H4 (cell line): ENCODE measurements at places on chromosomes 2 and 18.

- DNase-seq, result no peak
Observed at GRCh38 chr2:96507957-96508520, 2.9 kb upstream of the NEURL3 start.

- no peak for DNase-seq
Observed at GRCh38 chr18:48165111-48165866, 234.8 kb upstream of the SMAD2 start.

GRCh38 chr2:186562209-186562578 lies 27.7 kb upstream of the ITGAV start:
- no peak for DNase-seq

DNA sequence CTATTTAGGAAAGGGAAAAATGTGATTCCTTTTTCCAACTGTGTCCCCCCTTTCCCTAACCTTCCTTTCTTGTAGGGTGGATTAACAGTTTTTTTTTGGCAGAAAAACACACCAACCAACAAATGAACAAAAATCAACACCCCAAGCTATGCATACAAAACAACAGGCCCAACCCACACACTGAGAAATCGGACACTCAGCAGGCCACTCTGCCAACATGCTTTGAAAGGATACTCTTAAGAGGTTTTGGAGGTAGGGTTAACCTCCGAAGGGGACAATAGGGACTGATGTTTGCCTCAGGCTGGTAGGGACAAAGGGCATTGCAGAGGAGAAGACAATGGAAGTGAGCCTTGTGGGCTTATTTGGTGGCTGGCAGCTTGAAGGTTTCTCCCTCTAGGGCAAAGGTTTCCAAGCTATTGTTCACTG lies 33.1 kb upstream of the POLE4 start:
- DNase-seq, result no peak

GRCh38 chr2:201685156-201685555 lies 13.3 kb downstream of the MPP4 start:
- no peak for DNase-seq

DNA sequence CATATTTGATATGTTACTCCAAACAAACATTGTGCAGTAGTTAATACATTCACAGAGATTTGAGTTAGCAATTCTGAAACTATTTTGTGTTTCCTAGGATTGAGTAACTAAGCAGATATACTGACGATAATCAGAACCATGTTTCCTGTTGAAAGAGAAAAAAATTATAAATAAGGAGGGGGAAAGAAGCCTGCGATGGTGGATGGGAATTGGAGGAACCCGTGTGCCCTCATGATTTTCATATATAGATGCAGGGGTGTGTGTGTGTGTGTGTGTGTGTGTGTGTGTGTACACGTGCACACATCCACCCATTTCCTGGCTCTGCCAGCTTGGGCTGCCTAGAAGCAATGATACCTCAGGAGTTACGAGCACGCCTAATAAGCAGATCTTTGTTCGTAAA lies 56.9 kb downstream of the LPIN2 start:
- no peak for DNase-seq

GRCh38 chr2:114610677-114611076 lies 168.2 kb downstream of the DPP10 start:
- DNase-seq, result no peak

DNA sequence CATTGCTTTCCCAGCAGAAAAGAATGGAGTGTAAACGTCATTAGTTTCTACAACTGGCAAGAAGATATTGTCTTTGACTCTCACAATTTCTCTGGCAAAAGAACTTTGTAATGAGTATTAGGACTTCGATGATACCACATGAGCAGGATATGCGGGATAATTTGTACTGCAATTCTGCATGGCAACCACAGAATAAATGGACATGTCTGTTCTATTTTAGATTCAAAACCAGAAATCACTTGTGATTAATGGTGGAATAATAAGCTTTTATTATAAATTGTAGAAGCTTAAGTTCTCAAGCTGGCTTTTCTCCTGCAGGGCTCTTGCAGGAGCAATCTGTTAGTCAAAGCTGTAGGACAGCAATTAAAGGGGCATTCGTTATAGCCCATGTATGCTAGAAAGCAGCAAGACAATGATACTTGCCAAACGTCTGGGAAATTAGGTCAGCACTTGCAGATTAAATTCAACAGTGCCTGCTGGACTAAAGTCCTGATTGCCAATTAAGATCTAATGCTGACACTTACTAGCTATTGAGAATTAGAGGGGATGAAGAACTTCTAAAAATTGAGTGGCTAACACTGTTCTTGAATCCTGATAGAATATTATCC lies 177.9 kb downstream of the PTH2R start:
- DNase-seq, result no peak

DNA sequence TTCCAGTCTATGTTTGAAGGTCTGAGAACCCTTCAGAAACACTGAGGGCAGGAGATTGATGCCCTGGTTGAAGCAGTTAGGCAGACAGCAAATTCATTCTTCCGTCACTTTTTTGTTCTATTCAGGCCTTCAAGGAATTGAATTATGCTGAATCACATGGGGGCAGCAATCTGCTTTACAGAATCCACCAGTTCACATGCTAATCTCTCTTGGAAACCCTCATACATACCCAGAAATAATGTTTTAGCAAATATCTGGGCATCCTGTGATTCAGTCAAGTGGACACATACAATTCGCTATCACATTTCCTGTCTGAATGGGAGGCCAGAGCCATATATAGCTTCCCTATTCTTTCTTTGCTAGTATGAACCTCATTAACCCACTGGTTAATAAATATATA lies 301.4 kb upstream of the CNTNAP5 start:
- no peak for DNase-seq

- no peak for DNase-seq
Observed at GRCh38 chr2:21644266-21644665, 520.5 kb downstream of the TDRD15 start.

- peak; percentile 13 for DNase-seq
Observed at GRCh38 chr2:145740302-145740701, 1220.4 kb upstream of the ZEB2 start.

DNA sequence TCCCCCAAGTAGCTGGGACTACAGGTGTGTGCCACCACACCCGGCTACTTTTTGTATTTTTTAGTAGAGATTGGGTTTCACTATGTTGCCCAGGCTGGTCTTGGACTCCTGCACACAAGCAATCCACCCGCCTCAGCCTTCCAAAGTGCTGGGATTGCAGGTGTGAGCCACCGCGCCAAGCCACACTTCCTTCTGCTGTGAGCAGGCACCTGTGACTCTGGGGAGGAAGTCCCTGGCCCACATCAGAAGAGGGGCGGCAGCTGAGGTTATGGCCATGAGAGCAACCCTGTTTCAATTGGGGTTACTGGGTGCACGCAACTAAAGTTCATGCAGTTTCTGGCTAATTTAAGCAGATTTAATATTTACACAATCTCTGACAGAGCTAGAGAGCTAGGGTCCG lies 91.0 kb downstream of the PLB1 start:
- DNase-seq, result no peak
